ENCODE measurements at places on chromosomes 12 and 14.

- DNase-seq, result no peak
These were observed 4.5 kb downstream of the POMT2 start for GRCh38 chr14:77316195-77316505.

DNA sequence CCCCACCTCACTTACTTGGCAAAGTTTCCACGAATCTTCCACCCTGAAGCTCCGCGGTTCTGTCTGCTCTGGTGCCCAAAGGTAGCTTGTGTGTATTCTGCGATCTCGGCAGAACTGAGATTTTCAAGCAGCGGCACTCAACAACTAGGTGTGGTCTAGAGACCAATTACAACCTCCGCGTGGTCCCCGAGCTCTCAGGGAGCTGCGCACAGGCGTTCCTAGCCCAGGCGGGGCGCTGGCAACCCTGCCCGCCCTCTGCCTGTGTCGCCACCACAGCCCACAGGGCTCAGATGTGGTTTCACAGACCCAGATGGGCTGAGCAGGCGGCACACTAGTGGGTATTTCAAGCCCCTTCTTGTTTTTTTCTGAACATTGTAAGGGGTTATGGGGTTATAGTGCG is 1.5 kb upstream of the DIABLO start:
- no peak for DNase-seq

- DNase-seq, result no peak
These were observed at the start of gene PAWR for GRCh38 chr12:79690638-79691510. PAWR (minus strand) TSS chr12:79690964; CDS start chr12:79690244, 720 bp downstream.

DNA sequence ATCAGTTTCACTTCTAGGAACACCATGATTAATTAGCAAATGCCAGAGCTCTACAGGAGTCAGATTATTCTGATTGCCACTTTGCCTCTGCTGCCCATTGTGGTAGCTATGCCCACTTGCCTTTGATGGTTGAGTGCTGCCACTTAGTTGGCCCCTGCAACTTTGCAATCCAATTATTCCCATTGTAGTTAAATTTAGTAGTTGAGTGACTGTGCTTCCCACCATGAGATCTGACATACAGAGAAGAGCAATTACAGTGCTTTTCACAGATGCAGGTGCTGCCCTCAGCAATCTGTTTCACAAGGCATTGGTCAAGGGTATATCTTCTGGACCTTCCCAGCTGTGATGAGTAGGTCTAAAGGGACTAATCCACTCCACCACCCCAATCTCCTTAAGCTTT is 468.4 kb upstream of the RGS6 start:
- DNase-seq, result no peak

GRCh38 chr14:73467377-73467776 is 9.0 kb upstream of the NUMB start:
- DNase-seq, result no peak

- DNase-seq, result no peak
These were observed 83.0 kb upstream of the WSCD2 start for GRCh38 chr12:108046135-108046534.

DNA sequence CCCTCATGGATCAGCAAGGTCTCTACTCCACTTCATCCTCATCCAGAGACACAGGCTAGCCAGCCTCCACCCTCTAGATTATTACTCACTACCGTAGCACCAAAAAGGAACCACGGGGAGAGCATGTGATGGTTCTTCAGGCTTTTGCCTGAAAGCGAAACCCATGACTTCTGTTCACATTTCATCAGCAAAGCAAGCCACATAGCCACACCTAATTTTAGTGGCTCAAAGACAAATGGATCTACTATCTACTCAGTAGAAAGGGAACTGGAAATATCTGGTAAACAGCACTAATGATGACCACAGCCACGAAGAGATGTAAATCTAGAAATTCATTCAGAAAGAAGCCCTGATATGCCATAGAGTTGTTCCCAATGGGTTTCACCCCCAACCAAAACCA is 51.4 kb downstream of the VCPKMT start:
- no peak for DNase-seq

GRCh38 chr12:124554429-124555029 is 12.9 kb downstream of the NCOR2 start:
- no peak for DNase-seq

- no peak for DNase-seq
These were observed 53.6 kb upstream of the BCL2L14 start for GRCh38 chr12:12017135-12017581.

DNA sequence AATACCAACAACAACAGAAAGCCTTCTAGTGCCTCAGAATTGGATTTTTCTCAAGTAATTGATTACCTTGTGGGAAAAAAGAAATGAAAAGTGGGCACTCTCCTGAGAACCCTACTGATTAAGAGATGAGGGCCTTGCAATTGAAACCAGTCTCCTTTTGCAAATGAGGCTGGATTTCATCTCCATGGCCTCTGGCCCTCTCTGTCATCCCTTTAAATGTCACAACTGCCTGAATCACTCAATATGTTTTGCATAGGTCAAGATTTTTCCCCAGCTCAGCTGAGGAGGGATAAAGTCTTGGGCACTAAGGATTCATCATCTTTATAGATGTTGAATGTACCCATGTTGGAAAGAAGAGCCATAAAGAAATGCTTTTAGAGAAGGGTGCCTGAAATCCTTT is 166.4 kb downstream of the RMST start:
- no peak for DNase-seq
